Activated naive CD4-positive, alpha-beta T cell treated with anti-CD3 and anti-CD28 coated beads, Interleukin-2, amount 50 U/mL, for 72 hours (primary cell): ENCODE measurements at places on chromosomes 2 and 18. TPM values are rescaled to one million over a fixed set of nuclear protein-coding genes. Genes with fewer than 3 reads are reported as not detected.

The OTOS gene
- total RNA-seq, result not detected

The PROKR1 gene
- not detected for total RNA-seq

The BBS5 gene
- total RNA-seq, result 3.5 TPM

The COBLL1 gene
- 0.04 TPM for total RNA-seq

The SPR gene
- 6.6 TPM for total RNA-seq

The CD8B2 gene
- 0.76 TPM for total RNA-seq

The EVA1A gene
- not detected for total RNA-seq

The ALPP gene
- total RNA-seq, result 0.53 TPM

The EIPR1 gene
- total RNA-seq, result 43.6 TPM

The GDF7 gene
- total RNA-seq, result not detected

The LYG2 gene
- total RNA-seq, result not detected

The ELOA2 gene
- total RNA-seq, result not detected
